ENCODE measurements at places on chromosomes 11 and 22.

DNA sequence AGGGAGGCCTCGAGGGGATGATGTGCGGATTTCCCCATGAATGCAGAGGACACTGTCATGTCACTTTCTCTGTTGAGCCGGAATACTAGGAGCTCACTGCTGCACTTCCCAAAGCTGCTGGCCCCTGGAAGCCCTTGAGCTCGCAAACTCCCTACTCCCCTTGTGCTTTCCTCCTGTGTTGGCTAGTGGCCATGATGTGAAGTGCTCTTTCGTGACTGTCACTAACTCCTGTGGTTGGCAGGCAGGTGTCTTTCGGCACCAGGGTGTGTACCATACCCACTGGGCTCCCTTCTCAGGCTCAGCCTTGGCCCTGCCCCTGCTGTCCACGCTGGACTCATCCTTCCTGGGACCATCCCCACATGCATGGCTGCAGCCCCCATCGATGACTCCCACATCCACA is 86.2 kb downstream of the BTBD10 start:
- no peak for DNase-seq

DNA sequence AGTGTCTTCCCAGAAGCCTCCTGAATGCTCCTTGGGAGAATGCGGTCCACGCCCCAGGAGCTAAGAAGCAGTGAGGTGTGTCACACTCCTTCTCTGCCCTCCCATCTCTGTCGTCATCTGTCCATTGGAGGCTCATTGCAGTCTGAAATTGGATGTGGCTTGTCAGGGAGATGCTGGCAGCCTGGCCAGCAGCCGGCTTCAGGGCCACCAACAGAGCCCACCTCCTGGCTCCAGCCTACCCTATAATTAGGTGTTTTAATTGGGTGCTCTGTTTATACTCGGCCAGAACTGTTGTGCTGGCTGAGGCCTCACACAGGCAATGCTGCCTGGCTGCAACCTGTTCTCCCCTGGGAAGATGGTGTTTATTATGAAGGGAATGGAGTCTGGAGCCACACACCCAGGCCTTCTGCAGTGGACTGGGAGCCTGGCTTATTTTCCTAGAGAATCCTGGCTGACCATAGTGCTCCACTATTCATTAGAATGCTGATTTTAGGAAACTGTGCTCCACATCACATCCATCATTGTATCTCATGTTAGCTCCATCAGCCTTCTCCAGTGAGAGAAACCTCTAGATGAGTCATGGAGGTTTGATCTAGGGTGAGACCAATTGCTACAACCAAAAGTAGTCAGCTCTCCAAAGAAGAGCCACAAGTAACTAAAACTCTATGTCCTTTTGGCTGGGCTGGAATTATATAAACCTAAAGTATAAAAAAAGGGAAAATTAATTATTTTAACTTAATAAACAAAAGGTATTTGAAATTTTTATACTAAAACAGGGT is 86.8 kb upstream of the CRTAM start:
- DNase-seq: no peak

GRCh38 chr11:8363921-8364320 is 100.2 kb upstream of the LMO1 start:
- no peak for DNase-seq

DNA sequence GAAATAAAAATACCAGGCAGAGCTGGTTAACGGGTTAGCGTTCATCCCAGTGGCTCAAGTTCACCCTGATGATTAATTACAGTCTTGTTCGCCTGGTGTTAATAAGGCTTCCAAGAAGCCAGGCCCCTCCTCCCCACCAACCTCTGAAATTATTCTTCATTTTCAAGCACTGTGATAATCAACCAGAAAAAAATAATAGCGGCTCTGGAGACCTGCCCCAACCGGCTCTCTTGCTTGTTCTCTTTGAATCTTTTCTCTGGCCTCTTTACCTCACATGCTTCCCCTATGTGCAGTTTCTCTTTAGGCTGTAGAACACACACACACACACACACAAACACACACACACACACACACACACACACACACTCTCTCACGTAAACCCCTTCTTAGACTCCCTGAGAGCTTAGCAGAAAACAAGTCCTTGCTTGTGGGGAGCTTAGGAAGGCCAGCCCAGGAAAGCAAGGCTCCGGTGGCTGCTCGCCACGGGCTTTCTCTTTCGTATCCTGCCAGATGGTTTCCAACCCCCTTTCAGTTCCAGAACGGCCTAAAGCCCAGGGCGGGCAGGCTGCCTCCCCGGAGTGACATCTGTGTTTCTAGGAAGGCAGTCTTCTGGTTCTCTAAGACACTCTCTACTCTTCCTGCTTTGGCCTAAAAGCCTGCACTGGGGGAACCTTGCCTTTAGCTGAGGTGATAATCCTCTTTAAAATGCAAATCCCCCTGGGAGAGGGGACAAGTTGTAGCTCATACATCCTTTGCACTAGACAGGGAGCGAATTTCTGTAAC is 106.4 kb upstream of the SESN3 start:
- peak; percentile 64 for DNase-seq

DNA sequence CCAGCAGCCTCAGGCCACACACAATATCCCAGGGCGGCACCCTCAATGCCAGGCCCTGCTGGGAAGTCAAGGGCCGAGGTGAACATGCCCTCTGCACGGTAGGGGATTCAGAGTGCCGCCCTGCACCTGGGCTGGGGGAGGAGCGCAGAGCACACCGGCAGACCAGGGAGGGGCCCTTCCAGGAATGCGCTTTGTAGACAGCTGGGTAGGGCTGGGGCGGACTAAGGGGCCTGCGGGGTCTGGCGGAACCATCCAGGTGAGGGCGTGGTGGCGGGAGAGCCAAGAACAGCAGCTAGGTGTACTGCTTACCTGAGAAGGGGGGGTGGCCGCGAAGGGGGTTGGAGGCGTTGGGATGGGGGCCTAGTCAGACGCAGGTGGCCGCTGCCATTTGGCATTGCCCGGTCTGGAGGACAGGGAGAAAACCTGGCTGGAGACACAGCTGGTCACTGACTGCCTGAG is 26.0 kb downstream of the DUSP8 start:
- no peak for DNase-seq

- DNase-seq: no peak
Measured at GRCh38 chr22:19041704-19042074, 80.5 kb downstream of the DGCR2 start.

DNA sequence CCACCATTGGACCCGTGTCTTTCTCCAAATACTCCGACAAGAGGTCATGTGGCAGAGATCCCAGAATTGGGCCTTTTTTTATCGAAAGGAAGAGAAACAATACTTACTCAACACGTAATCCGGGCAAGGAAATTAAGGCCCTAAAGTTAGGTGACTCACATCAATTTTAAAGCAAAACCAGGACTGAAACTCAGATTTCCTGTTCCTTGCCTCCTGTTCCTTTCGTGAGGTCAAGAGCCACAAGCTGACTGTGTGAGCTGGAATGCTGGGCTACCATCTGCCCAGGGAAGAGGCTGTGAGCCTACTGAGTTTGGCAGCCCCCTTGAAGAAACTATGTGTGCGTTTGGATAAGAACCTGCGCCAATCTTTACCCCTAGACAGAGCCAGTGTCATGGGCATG is 27.1 kb upstream of the MRGPRX2 start:
- DNase-seq: no peak

DNA sequence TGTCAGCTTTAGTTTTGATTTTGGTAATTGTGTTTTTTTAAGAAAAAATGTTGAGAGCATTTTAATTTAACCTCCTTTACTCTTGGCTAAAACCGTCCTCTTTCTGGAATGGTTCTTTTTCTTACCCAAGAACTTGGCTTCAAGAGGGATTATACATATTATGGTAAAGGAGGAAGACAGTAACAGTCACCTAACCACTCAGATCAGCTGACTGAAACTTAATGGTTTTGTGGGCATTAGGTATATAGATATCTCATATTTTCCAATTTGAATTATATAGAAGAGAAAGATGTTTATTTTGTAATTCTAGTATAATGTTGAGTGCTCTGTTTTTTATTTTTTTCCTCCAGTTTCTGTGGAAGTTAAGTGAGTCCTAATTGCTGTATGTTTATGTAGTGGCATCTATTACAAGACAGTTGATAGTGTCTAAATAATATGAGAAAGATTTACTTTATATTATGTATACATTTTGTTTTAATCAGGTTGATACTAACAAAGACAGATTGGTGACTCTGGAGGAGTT is 36.6 kb upstream of the NCR3LG1 start:
- DNase-seq: no peak

- DNase-seq: no peak
Measured at GRCh38 chr22:49331223-49331815, 496.4 kb downstream of the BRD1 start.

DNA sequence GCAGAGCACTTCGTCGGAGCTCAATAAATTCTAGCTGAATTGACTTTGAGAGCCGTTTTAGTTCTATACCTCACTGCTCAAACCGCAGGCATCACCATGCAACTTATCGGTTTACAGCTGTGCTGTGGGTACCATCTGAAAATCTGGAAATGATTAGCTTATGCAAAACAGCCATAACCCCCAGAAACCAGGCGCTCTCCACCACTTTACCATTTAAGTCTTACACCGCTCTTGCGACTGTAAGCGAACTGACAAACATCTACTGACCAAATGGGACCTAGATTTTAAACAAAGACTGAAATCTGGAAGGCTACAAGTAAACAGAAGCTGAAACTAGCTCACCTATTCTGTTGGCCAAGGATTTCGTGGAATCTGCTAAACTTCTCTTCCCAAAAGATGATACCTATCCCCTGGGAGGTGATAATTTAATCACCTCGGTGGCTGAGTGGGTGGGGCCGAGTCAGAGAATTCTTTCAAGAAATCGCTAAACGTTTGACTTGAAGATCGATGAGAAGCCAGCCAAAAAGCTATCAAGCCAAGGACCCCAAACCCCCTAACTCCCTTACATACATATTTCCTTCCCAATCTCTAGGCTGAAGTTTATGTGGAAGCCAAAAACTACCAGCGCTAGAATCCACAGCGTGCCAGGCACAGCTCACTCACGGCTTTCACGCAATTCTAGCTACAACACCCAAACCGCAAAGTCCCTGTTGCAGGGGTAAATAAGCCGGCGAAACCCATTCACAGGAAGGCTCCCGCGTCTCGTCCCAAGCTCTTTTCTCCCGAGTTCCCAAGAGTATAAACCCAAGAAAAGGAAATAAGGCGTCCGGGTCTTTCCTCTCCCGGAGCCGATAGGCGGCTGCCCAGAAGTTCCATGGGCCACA is 644 bp downstream of the SPTY2D1 start:
- peak; percentile 79 for DNase-seq

DNA sequence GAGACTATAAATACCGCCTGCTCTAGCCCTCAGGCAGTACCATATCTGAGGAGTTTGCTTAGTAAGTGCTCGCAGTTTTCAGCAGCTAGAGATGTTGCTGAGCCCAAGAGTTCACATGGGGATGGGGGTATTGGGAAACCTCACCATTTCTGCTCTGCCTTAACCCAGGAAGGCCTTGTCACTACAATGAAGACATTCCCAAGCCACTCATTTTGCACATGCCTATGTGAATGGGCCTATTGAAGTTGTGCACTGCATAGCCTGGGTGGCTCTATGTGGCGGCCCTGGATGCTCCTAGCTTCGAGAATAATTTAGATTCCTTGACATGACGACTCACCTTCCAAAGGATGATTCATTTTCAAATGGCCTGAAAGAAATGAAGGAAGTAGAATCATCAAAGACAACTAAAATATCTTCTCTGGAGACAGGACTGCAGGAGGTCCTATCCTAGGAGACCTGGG is 163.4 kb downstream of the ADAMTS15 start:
- DNase-seq: no peak

DNA sequence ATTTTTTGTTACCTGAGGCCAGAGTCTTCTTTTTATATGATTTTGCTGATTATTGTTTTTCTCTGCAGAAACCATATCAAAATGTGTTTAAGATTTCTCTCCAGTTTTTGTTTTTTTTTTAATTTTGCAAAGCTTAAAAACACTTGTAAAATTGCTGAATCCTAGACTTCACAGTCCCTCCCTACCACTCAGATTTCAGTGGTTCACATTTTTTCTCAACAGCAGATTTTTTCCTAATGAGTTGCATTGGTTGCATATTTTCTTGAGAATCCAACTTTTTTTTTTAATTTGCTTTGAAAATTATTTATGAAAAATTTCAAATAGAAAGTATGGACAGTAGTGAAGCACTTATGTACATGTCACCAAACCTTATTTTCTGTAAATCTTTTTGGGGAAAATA is 5.8 kb downstream of the ARL14EP start:
- no peak for DNase-seq

GRCh38 chr11:128235426-128235825 is 351.9 kb downstream of the ETS1 start:
- no peak for DNase-seq

DNA sequence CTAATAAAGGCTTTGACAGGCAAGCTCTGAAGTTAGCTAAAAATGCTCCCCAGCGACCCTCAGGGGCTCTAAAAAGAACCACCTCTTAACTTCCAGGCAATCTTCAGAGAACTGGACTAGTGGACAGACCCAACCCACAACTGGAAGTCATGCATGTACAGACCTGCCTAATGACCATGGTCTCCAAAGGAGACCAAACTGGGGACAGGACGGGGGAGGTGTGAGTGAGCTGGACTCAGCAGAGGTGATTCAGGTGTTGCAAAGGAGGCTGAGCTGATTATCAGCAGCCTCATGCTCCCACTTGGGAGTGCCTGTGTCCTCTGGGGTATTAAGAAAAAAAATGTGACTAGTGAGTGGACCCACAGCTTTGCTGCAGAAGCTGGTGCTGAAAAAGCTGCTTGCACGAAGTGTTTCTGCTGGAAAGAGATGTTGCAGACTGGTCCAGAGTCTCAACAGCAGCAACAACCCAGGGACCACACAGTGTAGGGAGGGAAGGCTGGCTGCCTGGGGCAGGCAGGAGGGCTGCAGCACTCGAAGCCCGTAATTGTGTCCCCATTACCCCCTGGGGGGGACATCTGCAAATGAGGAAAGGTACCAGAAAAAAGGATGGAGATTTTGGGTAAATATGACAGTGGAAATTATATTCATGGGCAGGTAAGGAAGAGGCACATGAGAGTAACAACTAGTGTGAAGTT is 35.3 kb downstream of the PITPNB start:
- DNase-seq: no peak

- DNase-seq: no peak
Measured at GRCh38 chr22:17095538-17095937, 10.7 kb downstream of the IL17RA start.

GRCh38 chr22:19525666-19526065 is 1.5 kb upstream of the CLDN5 start:
- no peak for DNase-seq

DNA sequence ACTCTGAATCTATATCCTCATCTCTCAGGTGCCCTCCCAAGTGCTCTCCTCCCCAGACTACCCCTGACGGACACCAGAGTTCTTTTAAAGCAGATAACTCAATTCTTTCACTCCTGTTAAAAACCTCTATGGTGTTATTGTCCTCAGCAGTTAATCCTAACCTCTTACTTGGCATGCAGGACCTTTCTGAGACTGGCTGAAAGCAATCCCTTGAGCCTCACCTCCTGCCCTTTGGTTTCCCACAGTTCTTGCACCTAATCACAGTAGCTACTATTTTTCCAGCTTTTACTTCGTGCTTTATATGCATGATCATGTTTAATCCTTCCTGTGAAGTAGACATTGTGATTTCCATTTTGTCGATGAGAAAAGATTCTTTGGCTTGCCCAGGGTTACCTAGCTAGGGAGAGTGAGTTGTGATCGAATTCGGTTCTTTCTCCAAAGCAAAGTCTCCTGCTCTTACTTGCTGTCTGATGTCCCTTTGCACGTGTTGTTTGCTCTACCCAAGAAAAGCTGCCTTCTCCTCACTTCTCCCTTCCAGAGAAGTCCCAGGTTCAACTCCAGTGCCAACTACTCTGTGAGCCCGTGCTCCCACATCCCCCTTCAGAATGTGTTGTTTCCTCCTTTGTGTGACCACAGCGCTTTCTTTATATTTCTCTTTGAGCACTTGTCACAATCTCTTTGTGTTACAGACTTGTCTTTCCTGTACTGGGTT is 2.1 kb downstream of the UBE2L3 start:
- DNase-seq: no peak
